Upper lobe of right lung (tissue), 1 donor: ENCODE measurements at places on chromosomes 1 and 21. TPM values are rescaled to one million over a fixed set of nuclear protein-coding genes. Genes with fewer than 3 reads are reported as not detected.

LRRC7 gene
- total RNA-seq = not detected

ERICH3 gene
- not detected for total RNA-seq

- DNase-seq = no peak
These were observed 96.9 kb downstream of the ZNF644 start for GRCh38 chr1:90924982-90925381.

GRCh38 chr1:170806961-170807360, 128.4 kb upstream of the MROH9 start:
- no peak for DNase-seq

GRCh38 chr1:39255222-39255621, 50.7 kb downstream of the MACF1 start:
- no peak for DNase-seq

DNA sequence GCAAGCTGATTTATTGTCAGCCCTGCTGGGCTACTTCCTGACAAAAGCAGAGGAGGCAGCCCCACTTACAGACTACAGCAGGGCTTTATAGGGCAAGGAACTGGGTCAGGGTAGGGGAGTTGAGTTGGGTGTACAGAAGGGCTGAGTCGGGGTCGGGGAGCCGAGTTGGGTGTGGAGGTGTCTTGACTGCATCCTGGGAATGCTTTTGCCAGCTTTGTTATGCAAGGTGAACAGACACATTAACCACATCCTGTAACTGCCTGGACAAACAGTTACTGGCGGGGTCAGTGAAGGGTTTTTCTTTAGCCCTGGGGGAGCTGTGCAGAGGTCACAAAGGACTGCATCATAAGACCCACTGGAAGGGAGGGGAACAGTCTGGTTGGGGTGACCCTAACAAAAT, 39.1 kb upstream of the GBP5 start:
- DNase-seq = no peak
